Activated naive CD4-positive, alpha-beta T cell treated with anti-CD3 and anti-CD28 coated beads, Interleukin-2, amount 50 U/mL, for 16 hours (primary cell): ENCODE measurements at places on chromosomes 13 and 19.

- DNase-seq = no peak
Observed at GRCh38 chr13:27264648-27265047, 6.0 kb upstream of the RASL11A start.

DNA sequence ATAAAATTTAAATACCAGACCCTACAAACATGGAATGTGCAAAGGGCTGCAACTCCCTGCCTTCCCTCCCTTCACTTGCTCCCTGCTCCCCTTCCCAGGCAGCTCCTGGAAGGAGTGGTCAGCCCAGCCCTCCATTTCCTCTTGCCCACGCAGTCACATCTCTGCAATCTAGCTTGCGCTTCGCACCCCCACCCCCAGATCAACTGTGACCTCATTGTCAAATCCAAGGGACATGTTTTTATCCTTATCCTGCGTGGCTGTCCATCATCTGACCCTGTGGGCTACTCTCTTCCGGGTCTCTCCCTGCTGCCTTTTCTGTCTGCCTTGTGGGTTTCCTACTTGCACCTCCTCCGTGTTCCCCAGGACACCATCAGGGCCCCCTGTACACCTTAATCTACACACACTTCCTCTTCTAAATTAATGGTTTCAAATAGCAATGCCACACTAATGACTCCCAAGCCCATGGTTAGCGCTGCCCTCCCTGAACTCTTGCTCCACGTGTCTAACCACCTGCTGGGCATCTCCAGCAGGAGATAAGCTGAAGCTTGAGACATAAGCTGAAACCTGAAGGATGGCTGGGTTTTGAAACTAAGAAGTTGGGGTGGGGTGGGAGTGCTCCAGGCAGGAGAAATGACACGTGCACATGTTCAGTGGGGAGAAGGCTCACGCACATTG is 118.3 kb downstream of the USP12 start:
- DNase-seq = no peak

GRCh38 chr13:21747456-21747855 is 76.6 kb downstream of the FGF9 start:
- no peak for DNase-seq

GRCh38 chr13:112104881-112105234 is 37.9 kb downstream of the SOX1 start:
- DNase-seq = no peak

DNA sequence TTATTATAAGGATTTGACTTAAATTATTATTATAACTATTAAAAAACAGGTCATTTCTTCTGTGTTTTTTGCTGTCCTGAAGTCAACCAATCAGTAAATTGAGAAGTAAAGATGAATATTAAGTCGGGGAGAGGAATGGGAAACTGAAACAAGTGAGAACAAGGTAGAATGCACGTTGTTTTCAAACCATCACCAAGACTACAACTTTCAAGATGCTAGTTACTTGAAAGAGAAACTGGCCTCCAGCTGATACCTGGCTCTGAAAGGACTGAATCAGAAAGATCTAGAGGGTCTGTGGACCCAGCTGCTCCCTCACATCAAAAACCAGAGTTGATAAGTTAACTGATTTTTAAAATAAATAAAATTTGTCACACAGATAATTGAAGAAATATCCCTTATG is 1301.5 kb upstream of the ATXN8OS start:
- no peak for DNase-seq
